ENCODE measurements at places on chromosomes 6 and 20.
A peak's percentile ranks its signal among the peaks of the same experiment; 100 is the strongest.

GRCh38 chr6:7974565-7974937 lies 64.0 kb upstream of the TXNDC5 start:
- no peak for DNase-seq

GRCh38 chr6:108337721-108338120 lies 42.9 kb downstream of the AFG1L start:
- DNase-seq: no peak

DNA sequence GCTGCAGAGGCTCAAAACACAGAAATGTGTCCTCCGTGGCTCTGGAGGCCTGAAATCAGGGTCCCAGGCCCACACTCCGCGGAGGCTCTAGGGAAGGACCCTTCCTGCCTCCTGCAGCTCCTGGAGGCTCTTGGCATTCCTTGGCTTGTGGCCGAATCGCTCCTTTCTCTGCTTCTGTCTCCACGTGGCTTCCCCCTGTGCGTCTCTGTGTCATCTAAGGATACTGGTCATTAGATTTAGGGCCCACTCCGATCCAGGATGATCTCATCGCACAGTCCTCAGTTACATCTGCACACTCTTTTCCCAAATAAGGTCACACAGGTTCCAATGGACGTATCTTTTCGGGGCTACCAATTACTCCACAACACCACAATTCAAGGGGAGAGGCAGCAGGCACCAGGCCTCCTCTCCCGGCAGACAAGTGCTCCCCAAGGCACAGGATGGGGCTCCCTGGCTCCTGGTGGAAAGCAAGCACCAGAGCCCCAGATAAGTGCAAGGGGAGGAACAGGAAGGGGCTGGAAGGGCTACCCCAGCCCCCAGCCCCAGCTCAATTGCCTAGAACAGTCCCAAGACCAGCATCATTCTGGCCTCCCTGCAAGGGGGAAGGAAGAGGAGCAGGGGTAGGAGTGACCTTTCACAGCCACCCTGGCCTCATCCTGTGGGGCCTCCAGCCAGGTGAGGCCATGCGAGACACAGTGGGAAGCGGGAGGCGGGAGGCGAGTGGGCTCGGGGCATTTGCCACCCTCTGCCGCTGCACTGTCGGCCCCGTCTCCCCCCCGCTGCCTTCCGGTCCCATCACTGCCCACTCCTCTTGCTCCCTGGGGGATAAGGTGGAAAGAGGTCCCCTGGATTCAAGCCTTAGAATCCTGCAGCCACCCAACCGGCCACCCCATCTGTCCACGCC lies 16.3 kb downstream of the NTSR1 start:
- no peak for DNase-seq

DNA sequence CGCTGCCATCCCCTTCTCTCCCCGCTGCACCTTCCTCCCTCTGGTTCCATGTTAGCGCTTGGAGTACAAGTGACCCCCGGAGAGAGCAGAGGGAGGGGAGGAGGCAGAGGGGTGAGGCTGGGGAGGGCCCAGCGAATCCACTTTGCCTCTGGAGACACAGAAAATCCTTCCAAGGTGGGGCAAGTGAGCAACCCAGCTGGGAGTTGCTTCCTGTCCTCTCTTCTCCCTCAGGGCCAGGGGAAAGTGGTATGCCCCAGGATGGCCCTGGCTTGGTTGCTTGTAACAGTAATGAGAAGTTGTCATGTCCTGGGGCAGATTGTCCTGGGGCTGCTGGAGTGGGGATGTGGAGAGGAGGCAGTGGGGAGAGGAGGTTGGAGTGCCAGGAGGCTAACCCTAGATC lies 691 bp upstream of the ANGPT4 start:
- DNase-seq: no peak

- peak; percentile 54 for DNase-seq
These were observed 3.7 kb downstream of the PRSS16 start for GRCh38 chr6:27251112-27251605.
